ENCODE measurements at places on chromosomes 7 and 10.

DNA sequence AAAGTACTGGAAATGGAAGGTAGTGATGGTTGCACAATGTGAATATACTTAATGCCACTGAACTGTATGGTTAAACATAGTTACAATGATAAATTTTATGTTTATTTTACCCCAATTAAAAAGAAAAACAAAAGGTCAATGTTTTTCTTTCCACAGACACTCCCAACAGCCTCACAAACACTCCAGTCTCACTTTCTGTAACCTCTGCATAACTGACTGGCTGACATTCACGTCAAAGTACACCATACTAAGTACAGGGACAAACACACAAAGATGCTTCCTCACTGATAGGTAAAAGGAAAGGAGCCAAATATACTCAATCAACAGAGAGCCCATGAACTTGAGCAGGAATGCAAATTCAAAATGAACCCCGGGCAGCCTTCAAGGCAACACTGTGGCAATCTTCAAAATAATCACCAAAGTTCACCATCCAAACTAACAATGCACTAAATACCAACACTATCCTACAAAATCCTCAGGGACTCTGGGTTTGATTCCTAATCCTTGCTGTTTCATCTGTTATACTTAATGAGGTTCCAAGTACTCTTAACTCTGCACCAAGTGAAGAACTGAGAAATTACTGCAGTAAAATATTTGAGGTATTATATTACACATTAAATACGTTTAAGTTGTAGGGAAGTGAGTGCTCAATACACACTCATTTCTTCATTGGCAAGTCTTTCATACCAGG lies 90.8 kb downstream of the ARMH3 start:
- DNase-seq: no peak

DNA sequence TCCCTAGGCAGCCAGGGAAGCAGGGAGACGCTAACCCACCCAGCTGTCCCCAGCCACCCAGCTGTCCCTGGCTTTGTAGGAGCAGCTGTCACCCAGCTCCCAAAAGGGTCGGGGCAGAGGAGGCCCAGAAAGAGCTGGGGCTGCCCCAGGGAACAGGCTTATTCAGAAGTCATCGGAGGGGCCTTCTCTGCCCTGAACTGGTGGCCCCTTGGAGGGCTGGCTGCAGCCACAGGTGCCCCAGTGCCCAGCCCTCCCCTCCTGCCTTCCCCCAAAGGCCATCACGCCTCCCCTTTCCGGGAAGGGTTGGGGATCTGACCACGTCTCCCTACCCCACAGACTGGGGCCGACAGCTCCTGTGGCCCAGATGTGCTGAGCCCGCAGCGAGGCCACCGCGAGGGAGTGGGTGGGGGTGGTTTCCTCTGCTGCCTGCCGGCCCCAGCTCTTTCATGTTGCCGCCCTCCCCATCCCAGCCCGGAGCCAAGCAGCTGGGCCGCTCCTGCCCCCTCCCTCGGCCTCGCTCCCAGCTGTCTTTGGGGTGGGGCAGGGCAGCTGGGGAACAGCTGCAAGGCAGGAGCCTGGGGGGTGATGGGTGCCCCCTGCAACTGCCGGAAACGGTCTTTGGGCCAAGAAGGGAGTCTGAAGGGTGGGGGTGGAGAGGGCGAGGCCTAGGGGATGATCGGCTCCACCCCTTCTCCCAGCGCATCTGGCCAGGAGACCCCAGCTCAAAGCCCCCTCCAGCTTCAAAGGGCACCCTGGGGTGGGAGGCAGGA lies 16.8 kb downstream of the TRIM8 start:
- peak; percentile 79 for DNase-seq

GRCh38 chr7:2792235-2792634 lies 51.9 kb downstream of the GNA12 start:
- no peak for DNase-seq

DNA sequence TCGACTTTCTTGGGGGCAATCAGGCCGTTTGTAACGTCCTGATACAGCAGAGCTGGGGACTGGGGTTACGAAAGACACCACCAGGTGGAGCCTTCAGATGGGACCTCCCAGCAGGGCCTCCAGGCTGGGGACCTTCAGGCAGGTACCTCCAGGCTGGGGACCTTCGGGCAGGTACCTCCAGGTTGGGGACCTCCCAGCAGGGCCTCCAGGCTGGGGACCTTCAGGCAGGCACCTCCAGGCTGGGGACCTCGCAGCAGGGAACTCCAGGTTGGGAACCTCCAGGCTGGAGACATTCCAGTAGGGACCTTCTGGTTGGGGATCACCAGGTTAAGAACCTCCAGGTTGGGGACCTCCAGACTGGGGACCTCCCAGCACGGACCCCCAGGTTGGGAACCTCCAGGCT lies 23.5 kb upstream of the GPR146 start:
- no peak for DNase-seq

DNA sequence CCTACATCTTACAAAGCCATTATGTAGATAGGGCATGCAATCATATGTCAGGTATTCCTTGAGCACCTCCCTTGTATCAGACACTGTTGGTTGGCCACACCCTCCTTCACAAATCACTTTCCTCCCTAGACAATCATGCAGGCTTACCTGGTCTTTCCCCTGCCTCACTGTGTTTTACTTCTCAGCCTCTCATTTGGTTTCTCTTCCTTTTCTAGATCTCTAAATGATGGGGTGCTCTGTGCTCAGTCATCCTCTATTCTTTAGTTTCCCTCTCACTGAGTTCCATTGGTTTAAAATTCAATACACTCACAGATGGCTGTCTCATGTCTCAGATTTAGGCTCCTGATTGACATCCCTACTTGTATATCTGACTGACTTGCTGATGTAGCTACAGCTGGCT lies 31.4 kb downstream of the ANK3 start:
- no peak for DNase-seq

DNA sequence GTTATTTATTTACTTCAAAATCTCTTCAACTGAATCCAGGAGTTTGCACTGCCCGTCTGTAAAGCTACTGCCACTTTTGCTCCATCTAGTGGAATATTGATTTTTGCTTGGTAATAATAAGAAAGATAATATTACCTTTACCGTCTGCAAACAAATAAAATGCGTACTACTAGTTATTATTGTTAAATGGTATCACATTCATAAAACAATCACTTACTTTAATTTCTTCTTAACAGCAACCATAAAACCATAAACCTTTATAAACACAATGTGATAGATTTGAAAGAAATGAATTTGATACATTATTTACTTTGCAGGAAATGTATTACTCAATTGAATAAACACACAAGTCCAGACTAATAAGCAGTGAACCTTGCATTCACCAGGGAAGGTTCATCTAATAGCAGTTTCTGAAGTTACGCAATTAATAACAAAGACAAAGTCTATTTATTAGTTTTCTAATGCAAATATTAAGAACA lies 6.4 kb downstream of the AGMO start:
- no peak for DNase-seq

DNA sequence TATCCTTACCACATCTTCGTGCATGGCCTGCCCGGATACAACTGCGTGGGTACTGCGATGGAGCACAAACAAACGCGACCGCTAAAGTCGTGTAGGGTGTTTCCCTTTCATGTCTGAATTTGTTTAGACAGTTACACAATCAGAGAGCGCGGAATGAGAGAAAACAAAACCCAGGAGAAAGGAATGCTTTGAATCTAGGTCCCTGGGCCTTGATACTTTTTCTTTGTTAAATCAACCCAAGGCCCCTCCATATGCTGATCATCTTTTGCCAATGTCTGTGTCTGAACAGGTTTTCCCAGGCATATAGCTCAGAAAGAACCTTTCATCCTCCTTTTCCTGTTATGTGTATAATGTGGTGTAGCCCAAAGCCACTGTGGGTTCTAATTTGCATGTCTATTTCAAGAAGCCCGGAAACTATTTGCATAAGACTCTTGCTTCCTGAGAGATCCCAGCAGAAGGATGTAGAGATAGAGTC lies 145.8 kb downstream of the FRMD4A start:
- peak; percentile 64 for DNase-seq
